Inflammatory macrophage treated with lipopolysaccharide for 1 hour (primary cell): ENCODE measurements at places on chromosomes 13 and 19.
A peak's percentile ranks its signal among the peaks of the same experiment; 100 is the strongest.

DNA sequence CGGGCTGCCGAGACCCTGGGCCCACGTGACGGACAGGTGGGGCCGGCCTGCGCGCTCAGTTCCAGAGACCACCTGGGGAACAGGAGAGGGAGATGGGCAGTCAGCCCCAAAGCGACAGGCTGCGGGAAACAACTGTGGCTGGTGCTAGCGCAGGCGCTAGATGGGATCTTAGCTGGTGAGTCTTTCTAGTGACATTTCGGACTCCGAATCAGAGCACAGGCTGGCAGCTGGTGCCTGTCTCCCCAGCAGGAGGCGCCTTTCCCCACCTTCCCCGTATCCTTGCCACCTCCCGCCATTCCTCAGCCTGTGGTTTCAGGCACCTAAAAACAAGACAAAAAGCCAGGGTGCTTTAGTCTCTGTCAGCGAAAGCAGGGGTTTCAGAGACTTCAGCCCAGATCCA, 19.4 kb upstream of the RANBP3 start:
- DNase-seq = no peak

- DNase-seq = peak; percentile 83
These were observed at the start of gene MCEMP1 for GRCh38 chr19:7676854-7677253. Gene MCEMP1, plus strand, starts transcription at chr19:7677090. Its CDS starts 31 bp downstream, at chr19:7677121.

GRCh38 chr19:28857967-28858366, 355.0 kb downstream of the UQCRFS1 start:
- no peak for DNase-seq

DNA sequence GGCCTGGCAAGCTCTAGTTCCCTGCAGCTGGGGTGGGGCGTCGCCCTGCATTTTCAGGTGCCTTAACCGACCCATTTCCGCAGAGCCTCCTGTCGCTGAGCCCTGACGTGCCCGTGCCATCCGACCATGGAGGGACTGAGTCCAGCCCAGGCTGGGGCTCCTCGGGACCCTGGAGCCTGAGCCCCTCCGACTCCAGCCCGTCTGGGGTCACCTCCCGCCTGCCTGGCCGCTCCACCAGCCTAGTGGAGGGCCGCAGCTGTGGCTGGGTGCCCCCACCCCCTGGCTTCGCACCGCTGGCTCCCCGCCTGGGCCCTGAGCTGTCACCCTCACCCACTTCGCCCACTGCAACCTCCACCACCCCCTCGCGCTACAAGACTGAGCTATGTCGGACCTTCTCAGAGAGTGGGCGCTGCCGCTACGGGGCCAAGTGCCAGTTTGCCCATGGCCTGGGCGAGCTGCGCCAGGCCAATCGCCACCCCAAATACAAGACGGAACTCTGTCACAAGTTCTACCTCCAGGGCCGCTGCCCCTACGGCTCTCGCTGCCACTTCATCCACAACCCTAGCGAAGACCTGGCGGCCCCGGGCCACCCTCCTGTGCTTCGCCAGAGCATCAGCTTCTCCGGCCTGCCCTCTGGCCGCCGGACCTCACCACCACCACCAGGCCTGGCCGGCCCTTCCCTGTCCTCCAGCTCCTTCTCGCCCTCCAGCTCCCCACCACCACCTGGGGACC, 1.2 kb downstream of the ZFP36 start:
- DNase-seq = peak; percentile 23

DNA sequence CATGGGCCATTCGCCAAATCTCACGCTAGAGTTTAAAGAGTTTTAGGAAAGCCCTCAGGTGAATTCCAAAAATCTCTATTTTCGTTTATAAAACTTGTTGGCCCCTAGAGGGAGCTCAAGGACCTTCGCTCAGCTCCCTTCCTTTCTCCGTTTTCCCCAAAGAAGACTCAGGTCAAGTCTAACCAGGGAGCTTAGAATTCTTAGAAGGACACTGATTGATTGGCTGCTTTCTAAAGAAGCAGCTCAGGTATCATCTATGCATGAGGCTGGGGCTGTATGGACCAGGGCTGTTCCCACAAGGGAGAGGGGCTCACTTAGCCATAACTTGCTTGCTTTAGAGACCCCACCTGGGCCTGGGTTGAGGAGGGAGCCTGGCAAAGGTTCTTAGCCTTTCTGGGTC, 20.5 kb downstream of the DZIP1 start:
- peak; percentile 40 for DNase-seq

DNA sequence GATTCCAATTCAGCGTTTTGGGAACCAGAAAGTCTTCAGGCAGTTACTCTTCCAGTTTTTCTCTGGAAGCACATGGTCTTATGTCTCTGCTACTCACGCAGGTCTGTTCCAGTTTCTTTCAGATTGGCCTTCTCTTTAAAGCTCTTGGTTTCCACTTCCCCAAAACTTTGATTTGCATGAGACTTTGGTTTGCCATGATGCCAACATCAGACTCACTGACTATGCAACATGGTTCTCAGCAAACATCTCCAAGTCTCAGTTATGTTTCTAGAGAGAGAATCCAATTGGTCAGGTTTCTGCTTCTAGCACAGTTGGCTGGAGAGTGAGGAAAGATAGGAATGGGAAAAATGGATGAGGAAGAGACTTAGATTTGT, 3.1 kb downstream of the AKAP11 start:
- DNase-seq = peak; percentile 79

DNA sequence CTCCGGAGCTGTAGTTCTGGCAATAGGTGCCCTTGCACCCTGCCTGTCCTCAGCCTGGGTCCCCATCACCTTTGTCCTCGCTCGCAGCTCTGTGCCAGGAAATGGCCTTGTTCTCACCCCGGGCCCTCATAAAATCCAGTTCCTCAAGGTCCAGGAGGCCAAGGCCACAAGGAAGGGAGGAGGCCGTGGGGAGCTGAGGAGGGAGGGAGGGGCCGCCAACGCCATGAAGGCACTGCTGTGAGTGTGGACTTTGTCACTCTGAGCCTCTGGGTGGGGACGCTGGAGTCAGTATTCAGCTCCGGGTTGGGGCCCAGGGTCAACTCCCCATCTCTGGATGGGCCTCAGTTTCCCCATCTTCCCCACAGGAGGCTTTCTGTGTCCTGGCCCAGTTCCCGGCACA, 9.2 kb upstream of the GNA11 start:
- DNase-seq = no peak

- peak; percentile 40 for DNase-seq
These were observed 2.4 kb downstream of the DHX34 start for GRCh38 chr19:47351548-47351947.

DNA sequence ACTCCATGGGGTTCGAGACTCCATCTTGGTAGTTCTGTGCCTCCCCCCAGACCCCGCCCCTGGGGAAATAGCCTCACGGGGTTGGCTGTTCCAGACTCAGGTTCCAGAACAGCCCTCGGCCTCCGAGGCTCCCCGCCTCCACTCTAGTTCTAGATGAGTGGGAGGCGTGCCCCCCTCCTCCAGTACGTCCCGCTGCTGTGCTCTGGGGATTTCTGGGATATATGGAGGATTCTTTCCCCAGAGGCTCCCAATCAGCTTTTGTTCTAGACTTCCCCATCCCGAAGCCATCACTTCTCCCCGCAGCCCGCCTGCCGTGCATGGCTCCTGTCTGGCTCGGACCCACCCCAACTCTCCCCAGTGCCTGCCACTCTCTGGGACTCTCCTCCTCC, 1.9 kb upstream of the CACNG7 start:
- DNase-seq = no peak

GRCh38 chr19:46480415-46480814, 9.1 kb upstream of the PNMA8A start:
- DNase-seq = no peak

DNA sequence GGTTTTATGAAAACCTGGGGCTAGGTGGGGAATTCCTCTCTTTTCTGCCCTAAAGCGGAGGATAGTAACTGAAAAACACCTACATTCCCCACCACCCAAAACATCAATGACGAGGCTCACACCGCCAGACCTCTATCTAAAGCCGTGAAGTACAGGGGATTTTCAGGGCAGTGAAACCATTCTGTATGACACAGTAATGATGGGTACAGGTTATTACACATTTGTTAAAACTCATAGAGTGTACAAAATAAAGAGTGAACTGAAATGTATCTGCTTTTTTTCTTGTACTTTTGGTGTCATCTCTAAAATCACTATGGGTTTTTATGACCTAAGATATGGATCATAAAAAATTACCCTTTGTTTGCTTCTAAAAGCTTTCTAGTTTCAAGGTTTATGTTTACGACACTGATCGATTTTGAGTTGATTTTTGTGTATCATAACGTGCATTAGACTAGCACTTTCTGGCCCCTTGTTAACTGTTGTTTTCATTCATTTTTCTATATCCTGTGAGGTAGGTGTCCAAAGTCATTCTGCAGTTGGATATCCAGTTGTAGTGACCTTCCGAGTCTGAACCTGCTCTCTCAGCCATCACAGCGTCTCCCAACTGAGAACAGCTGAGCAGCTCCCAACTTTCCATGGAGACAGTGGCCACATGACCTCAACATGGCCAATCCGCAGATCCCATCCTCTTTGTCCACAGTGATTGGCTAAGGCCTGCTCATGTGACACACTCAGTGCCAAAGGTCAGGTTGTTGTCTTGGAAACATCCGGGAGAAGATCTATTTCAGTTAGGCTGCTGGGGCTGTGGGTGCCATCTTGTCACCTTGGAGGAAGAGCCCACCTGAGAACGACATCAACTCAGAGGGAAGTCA, 10.3 kb downstream of the MBD3L2B start:
- DNase-seq = no peak
